NCI-H2171 (cell line): ENCODE measurements at places on chromosomes 3 and 15.

GRCh38 chr3:1355691-1356090 is 262.9 kb downstream of the CNTN6 start:
- no peak for DNase-seq

- no peak for DNase-seq
Measured at GRCh38 chr3:150544041-150544440, 2.3 kb downstream of the SERP1 start.

GRCh38 chr15:81176291-81176893 is 20.3 kb upstream of the IL16 start:
- no peak for DNase-seq

DNA sequence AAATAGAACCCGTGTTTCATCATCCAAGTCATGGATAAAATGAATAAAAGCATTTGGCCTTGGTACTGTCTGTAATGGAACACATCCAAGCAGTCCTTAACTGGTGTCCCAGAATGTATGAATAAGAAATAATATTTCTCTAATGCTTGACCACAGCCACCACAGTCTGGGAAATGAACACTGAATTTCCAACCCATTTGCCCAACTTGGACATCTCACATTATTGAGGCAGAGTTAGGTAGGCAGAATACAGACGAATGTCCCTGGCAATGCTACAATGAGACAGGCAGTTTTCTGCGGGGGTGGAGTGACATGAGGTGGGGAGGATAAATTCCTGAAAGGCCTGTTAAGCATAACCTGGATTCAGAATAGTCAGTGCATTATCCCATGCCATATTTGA is 245.7 kb downstream of the ZIC1 start:
- no peak for DNase-seq

DNA sequence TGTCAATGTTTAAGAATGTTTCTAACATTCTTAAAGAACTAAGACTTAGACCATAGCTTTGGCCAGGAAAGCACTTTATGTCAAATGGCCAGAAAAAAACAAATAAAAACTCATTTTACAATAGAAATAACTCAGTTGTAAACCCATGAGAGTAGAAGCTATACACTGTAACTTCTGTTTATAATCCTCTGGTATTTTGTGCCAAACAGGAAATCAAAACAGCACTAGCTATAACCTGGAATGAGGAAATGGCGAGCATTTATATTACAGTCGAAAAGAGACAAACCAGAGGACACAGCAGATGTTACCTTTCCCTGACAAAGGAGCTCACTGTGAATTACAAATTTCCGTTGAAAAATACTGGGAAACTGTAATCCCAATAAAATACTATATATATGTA is 10.3 kb downstream of the GK5 start:
- no peak for DNase-seq

GRCh38 chr3:184172681-184173373 is 1.8 kb upstream of the AP2M1 start:
- DNase-seq, result no peak

DNA sequence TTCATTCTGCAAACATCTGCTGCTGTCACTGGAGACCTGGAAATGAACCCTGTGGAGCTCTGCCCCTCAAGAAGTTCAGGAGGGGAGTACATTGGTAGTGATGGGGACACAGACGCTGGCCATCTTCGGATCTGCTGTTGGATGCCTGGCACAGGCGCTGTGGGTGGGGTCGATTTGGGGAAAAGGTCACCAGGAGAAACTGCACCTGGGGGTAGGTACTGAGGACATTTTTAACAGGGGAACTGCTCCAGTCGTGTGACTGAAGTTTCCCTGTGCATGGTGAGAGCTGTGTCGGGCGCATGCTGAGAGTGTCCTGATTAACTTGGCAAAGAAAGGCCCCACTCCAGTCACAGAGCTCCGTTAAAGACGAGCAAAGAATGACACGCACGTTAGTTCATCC is 3.4 kb downstream of the UROC1 start:
- DNase-seq, result no peak

DNA sequence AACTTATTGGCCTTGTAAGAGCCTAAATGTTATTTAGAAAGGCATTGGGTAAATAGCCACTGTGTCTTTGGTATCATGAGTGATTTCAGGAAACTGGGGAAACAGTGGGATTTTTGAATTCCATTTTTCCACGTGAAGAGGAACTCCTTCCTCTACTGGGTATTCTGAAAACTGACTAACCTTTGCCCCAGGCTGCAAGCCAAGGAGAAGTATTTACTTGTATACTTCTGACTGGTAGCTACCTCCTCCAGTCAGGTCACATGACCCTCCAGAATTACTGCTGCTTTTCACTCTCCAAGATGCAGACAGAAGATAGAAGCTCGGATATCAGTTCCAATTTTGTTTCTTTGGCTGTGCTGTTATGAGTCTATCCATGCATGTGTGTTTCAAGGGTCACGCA is 50.9 kb upstream of the MAP3K13 start:
- no peak for DNase-seq

GRCh38 chr15:76772776-76773175 is 132.4 kb downstream of the SCAPER start:
- DNase-seq, result no peak

- no peak for DNase-seq
Measured at GRCh38 chr3:46713898-46714552, 3.6 kb downstream of the PRSS50 start.

DNA sequence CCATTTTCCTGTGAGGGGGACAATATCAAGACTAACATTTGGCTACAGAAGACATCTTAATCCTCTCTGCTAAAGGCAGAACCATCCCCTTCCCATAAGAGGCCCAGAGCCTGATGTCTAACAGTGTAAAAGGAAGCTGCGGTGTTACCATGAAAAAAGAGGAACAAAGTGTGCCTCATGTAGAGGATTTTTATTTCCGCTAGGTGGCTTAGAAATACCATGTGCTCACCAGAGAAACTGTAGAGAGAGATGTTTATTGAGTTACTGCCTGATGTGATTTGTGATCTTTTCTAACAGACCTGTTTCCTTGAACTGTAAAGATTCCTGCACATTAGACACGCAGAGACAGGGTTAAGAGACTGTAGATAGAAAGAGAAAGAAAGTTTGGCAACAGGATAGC is 22.0 kb downstream of the OR5H15 start:
- DNase-seq, result no peak

GRCh38 chr15:90037511-90037860 is 36.4 kb downstream of the ZNF710 start:
- no peak for DNase-seq

- DNase-seq, result no peak
Measured at GRCh38 chr3:175919133-175919532, 1060.0 kb downstream of the NAALADL2 start.

- no peak for DNase-seq
Measured at GRCh38 chr3:109927161-109927560, 589.8 kb upstream of the DPPA4 start.

GRCh38 chr3:96814651-96815567 is 515 bp downstream of the EPHA6 start:
- no peak for DNase-seq

GRCh38 chr3:60291115-60291514 is 960.1 kb downstream of the FHIT start:
- DNase-seq, result no peak

- no peak for DNase-seq
Measured at GRCh38 chr3:43632269-43632733, 10.5 kb upstream of the ANO10 start.

DNA sequence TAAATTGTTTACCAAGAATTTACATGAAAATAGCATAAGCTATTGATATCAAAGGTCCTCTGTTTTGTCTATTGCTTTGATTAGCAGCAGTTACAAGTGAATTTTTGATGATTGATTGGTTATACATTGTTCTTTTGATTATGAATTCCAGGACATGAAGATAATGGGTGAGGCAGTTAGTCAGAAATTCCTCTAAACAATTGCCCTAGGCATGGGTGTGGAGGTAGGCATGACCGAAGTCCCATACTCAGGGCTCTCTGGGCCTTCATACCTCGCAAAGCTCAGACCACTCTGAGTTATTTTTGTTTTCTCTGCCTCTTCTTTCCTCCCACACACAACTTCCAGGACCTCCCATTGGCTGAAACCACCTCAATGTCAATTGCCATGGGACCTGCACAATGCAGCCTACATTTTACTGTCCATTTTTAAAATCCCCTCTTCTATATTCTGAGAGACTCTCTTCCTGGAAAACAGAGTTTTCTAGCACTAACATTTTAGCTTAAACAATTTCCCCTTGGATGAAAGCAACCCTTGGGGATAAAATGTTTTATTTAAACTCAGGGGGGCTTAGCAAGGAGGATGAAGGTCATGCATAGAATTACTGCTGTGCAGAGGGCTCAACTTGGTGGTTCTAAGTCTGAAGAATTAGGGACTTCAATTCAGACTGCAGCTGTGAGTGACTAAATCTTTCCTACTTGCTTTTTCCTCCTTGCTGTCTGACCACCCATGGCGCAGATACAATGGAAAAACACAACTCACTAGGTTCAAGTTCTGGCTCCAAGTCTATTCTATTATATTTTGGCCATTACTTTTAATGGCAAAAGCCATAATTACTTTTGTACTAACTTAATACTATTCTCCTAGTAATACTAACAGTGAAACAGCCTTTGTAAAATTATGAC is 594.8 kb downstream of the NTRK3 start:
- no peak for DNase-seq
